Cardiac septum (tissue), 1 donor: ENCODE measurements at places on chromosomes 2 and 18. TPM values are rescaled to one million over a fixed set of nuclear protein-coding genes. Genes with fewer than 3 reads are reported as not detected.

The RIT2 gene
- not detected for total RNA-seq

The LYPD6B gene
- total RNA-seq, result not detected

The EFR3B gene
- 8.9 TPM for total RNA-seq

The PDCD1 gene
- total RNA-seq, result 2.0 TPM

The ENOSF1 gene
- 26.8 TPM for total RNA-seq

The ABHD1 gene
- total RNA-seq, result 1.1 TPM
